ENCODE measurements at places on chromosomes 7 and 10. TPM values are rescaled to one million over a fixed set of nuclear protein-coding genes. Genes with fewer than 3 reads are reported as not detected.

Gene C1QL3
- 0.73 TPM for total RNA-seq

Gene HOXA3
- total RNA-seq: 22.8 TPM

Gene NOBOX
- total RNA-seq: 0.39 TPM

Gene SEMA3E
- 1.2 TPM for total RNA-seq

Gene ARF5
- 147 TPM for total RNA-seq

Gene LBX1
- total RNA-seq: 16.7 TPM

Gene HOXA4
- 29.4 TPM for total RNA-seq

Gene AFAP1L2
- total RNA-seq: 28.6 TPM

Gene ABLIM1
- total RNA-seq: 149 TPM

Gene ZP3
- total RNA-seq: 1.2 TPM

Gene TFPI2
- total RNA-seq: 1.2 TPM

Gene FGF8
- total RNA-seq: not detected

Gene USP54
- total RNA-seq: 23.8 TPM

Gene NKX1-2
- total RNA-seq: not detected

Gene ZWINT
- total RNA-seq: 3.4 TPM

Gene UNCX
- total RNA-seq: 0.38 TPM

Gene FAM237B
- 0.19 TPM for total RNA-seq

Gene NUTM2E
- 2.0 TPM for total RNA-seq

Gene NPS
- not detected for total RNA-seq

Gene EMX2
- 0.18 TPM for total RNA-seq

Gene CALML3
- total RNA-seq: 0.41 TPM

Gene ASB4
- 0.23 TPM for total RNA-seq

Gene HABP2
- 0.24 TPM for total RNA-seq

Gene ADAM12
- total RNA-seq: 1.5 TPM

Gene SLC25A40
- total RNA-seq: 15.6 TPM

Gene PVRIG
- 2.2 TPM for total RNA-seq

Gene FFAR4
- not detected for total RNA-seq

Gene CDK14
- 11.0 TPM for total RNA-seq

Gene HOXA10
- total RNA-seq: 58.3 TPM

Gene EPC1
- total RNA-seq: 63.9 TPM

Gene PAXIP1
- 9.8 TPM for total RNA-seq

Gene LIPJ
- total RNA-seq: 0.27 TPM

Gene ARHGAP22
- 2.7 TPM for total RNA-seq

Gene CFAP70
- 16.6 TPM for total RNA-seq

Gene OR2A7
- total RNA-seq: 0.52 TPM

Gene TRIM50
- total RNA-seq: 1.5 TPM

Gene SPDYE11
- total RNA-seq: 0.73 TPM

Gene CAMK2B
- total RNA-seq: 6.9 TPM

Gene HMX3
- total RNA-seq: not detected

Gene SLC26A5
- total RNA-seq: 0.38 TPM

Gene HOXA7
- total RNA-seq: 20.0 TPM

Gene GDF2
- total RNA-seq: 0.27 TPM

Gene HYAL4
- total RNA-seq: not detected

Gene STAG3
- total RNA-seq: 2.6 TPM

Gene BTBD16
- total RNA-seq: not detected

Gene CRPPA
- 1.0 TPM for total RNA-seq

Gene SEMA3C
- 249 TPM for total RNA-seq
